Progenitor cell of endocrine pancreas (in vitro differentiated cells): ENCODE measurements at places on chromosomes 5 and 9. TPM values are rescaled to one million over a fixed set of nuclear protein-coding genes. Genes with fewer than 3 reads are reported as not detected.

GRCh38 chr9:133355881-133356357 is 368 bp downstream of the SURF1 start:
- no peak for DNase-seq

GRCh38 chr9:98171176-98171925 is 21.1 kb downstream of the CORO2A start:
- no peak for DNase-seq

- no peak for DNase-seq
Measured at GRCh38 chr5:75412111-75412990, 75.3 kb downstream of the HMGCR start.

DNA sequence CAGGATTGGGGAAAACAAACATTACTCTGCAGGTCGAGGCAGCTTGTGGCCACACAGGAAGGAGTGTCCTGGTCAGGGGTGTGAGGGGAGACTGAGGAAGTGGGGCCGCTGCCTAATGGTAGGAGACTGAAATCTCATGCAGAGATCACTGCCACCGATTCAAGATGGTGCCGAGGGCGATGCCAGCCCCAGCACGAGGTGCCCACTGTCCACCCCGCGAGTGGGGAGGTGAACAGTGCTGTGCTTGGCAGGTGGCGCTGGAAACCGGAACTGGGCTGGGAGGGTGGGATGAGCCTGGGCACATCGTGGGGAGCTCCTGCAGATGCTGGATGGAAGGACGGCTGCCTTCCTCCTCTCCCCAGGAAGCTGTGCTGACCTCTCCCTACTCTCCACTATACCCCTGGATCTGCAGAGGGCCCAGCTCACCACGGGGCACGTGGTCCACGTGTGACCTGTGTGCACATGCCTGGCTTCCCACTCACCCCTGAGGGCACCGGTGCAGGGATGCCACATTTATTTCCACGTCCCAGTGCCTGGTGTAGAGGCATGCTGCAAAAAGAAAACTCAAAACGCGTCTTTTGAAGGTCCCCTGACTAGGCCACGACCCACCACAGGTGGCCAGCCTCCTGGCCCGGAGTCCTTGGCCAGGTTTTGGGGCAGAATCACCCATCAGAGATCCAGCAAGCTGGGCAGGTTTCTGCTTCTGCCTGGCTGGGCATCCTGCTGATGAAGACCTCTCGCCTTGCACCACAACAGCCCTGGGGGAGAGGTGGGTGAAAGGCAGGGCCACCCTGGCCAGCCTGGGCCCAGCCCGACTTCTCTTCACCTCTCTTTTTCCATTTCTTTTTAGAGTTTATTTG is 71.7 kb upstream of the FCN1 start:
- no peak for DNase-seq

DNA sequence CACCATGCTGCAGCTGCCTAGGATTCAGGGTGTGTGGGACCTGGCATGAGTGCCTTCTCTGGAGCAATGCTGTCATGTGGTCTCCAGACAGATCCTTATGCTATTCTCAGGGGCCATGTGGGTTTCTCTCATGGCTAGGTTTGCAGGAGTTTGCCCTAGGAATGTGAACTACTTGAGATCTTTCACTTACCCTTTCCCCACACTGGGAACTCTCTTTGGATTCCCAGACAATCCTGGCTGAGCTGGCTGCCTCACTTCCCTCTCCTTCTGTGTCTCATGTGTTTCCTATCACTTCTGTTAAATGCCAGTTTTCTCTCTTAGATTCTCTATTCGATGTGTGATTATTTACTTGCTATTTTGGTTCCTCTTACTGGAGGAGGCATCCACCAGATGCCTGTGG is 270.2 kb upstream of the RASA1 start:
- no peak for DNase-seq

DNA sequence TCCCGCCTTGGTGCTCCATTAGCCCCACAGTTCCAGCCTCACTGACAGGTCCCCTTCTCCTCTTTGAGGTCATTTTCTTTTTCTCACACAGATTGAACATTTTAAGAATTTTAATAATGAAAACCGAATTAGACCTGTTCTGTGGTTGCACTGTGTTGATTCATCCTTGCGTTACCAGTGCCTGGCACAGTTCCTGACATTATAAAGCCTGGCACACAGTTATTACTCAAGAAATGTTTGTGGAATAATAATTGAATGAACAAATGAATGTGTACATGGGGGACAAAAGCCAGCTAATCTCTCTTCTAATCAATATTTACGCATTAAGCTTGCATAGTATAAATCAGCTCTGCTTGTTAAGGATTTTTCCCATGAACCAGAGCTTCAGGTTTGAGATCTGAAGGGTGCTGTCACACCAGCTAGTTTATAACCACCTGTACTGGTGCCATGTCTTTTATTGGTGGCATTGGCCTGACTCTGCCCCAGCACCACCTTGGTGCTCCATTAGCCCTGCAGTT is 80.0 kb downstream of the SV2C start:
- DNase-seq, result no peak

GRCh38 chr5:142204219-142204618 is 95.6 kb downstream of the NDFIP1 start:
- no peak for DNase-seq

DNA sequence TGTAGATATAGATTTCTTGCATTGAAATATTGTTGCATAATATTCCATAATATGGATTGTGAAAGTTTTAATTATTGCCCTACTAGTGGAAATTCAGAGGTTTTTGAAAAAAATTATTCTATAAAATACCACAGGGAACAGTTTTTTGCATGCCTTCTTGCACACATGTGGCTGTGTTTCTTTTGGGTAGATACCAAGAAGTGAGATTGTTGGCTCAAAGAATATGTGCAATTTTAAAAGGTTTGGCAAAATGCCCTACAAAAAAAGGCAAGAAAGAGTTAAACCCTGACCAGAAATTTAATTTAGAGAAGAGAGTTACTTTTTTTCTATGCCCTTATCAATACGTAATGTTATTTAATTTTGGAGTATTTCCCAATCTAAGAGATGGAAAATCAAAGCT is 270.8 kb upstream of the DAPK1 start:
- DNase-seq, result no peak

- DNase-seq, result no peak
Measured at GRCh38 chr5:138544181-138545134, 1.4 kb upstream of the ETF1 start.

- DNase-seq, result no peak
Measured at GRCh38 chr9:5551368-5552150, 41.2 kb downstream of the PDCD1LG2 start.

DNA sequence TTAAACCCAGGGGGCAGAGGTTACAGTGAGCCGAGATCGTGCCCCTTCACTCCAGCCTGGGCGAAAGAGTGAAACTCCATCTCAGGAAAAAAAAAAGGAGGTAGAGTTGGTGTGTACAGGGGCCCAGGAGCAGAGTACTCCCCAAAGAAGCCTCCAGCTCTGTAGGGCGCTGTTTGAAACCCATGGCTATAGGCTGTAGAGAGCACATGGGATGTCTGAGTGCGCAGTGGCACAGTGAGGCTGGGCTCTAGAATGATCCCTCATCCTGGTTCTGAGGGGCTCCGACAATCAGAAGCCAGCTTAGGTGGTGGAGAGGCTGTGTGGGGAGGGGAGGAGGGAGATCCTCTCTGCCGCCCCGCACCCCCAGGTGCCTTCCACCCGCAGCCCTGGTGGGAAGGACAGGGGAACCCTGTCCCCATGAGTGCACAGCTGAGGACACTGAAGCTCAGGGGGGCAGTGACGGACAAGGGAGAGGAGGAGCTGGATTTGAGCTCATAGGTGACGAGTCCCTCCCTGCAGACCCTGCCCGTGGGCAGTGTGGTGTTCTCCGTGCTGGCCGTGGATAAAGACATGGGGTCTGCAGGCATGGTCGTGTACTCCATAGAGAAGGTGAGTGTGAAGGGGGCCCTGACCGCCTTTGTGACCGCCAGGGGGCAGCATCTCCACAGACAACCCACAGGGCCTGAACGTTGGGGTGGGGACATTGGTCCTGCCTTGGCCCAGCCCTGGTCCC is 24.6 kb downstream of the CDHR2 start:
- peak; percentile 64 for DNase-seq

DNA sequence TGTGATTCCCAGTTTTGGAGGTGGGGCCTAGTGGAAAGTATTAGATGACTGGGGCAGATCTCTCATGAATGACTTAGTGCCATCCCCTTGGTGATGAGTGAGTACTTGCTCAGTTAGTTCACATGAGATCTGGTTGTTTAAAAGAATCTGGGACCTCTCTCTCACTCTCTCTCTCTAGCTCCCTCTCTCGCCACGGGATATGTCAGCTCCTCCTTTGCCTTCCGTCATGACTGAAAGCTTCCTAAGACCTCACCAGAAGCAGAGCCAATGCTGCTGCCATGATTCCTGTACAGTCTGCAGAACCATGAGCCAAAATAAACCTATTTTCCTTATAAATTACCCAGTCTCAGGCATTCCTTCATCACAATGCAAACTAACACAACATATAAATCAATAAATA is 176.7 kb downstream of the PRELID2 start:
- DNase-seq, result no peak

DNA sequence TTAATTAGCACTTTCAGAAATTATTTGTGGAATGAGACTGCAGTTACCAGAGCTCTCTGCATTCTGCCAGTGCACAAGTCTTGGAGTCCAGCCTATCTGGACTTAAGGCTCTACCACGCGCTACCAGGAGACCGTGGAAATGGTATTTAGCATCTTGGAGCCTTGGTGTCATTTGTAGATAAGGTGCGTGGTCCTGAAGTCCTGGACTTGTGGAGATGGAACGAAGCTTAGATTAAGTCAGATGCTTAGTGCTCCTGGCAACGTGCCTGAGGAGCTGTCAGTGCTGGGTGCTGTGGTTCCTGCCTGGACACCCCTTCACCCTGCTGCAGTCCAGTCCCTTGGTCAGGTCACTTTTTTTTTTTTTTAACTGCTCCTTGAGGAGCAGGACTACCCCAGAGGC is 59.7 kb downstream of the RCL1 start:
- DNase-seq, result no peak

- no peak for DNase-seq
Measured at GRCh38 chr5:139886213-139886612, 90.6 kb downstream of the PSD2 start.

GRCh38 chr5:125311743-125312142 is 565.3 kb upstream of the ZNF608 start:
- no peak for DNase-seq

DNA sequence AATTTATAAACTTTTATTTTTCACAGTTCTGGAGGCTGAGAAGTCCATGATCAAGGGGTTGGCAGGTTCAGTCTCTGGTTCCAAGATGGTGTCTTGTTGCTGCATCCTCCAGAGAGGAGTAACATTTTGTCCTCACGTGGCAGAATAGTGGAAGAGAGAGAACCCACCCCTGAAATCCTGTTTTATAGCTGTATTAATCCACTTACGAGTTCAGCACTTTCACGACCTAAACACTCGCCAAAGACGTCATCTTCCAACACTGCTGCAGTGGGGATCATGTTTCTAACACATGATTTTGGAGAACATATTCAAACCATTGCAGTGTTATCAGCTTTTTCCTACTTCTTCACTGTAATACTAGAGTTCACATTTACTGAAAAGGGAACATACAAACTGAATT is 233.0 kb upstream of the ATP10B start:
- no peak for DNase-seq

- DNase-seq, result peak; percentile 16
Measured at GRCh38 chr9:29212397-29213387, 1639.4 kb upstream of the C9orf72 start.

- no peak for DNase-seq
Measured at GRCh38 chr5:141866096-141866495, 12.1 kb downstream of the PCDH1 start.

DNA sequence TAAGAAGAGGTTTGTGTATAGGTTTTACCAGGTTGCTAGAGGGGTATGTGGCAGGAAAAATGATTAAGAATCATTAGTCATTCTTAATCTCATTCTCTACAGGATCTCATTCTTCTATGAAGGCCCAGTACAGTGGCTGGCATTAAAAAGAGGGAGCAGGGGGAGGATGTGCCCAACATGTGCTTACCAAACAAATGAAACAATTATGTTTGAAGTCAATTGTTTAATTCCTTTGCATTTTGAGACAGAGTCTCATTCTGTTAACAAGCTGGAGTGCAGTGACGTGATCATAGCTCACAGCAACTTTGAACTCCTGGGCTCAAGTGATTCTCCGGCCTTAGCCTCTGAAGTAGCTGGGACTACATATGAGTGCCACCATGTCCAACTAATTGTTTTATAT is 23.0 kb downstream of the FNIP1 start:
- DNase-seq, result no peak

DNA sequence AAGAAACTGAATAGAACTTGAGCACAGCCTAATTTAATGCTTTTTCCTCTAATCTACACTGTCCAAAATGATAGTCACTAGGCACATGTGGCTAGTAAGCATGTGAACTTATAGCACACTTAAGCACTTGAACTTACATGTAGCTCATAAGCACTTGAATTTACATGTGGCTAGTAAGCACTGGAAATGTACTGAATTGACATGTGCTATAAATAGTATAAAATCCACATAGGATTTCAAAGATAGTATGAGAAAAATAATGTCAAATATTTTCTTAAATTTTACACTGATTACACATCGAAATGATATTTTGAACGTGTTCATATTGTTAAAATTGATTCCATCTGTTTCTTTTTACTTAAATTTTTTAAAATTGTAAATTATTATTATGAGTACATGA is 167.3 kb downstream of the CARTPT start:
- DNase-seq, result no peak

- DNase-seq, result no peak
Measured at GRCh38 chr5:149916334-149917072, 28.1 kb downstream of the PDE6A start.

DNA sequence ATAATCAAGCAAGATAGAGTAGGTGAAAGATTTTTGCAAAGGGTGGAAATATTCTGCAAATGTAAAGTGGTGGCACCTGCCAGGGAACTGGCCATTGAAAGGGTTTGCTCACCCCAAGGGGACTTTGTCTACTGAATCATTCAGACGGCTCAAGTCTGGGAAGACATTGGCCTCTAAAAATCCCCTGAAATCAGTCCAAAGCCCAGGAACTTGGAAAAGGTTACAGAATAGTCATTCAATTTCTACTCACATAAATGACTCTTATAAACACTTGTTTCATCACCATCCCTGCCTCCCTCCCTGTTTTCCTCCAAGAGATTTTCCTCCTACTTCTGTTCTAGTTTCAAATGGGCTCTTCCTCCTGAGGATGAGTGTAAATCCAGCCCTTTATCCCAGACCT is 28.5 kb downstream of the ZNF366 start:
- no peak for DNase-seq

GRCh38 chr5:45376417-45376816 is 319.8 kb downstream of the HCN1 start:
- no peak for DNase-seq

GRCh38 chr5:169765176-169765996 is 128.3 kb downstream of the DOCK2 start:
- no peak for DNase-seq

- DNase-seq, result no peak
Measured at GRCh38 chr5:171978016-171978415, 28.4 kb downstream of the FBXW11 start.

DNA sequence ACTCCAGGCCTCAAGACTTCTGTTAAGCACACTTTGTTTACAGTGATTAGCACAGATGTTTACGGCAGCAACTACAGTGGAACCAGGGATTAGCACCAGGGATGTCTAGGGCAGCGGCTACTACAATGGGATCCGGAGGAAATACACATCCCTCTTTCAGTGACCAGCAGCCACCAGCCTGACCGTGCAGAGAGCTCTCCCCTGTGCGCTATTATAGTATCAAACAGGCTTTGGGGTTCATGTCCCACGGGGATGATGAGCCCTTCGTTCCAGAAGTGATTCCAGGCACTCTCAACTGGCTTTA is 21.5 kb downstream of the GFPT2 start:
- DNase-seq, result no peak

ATOX1 gene
- total RNA-seq, result 93.8 and 108 TPM in 2 replicates

DMRTA1 gene
- total RNA-seq, result 6.9 and 7.7 TPM in 2 replicates

IFNA13 gene
- not detected in 2 replicates for total RNA-seq

ELL2 gene
- 124 and 145 TPM in 2 replicates for total RNA-seq

PGGT1B gene
- 43.5 and 43.9 TPM in 2 replicates for total RNA-seq

ARID3C gene
- total RNA-seq, result 8.5 and 12.0 TPM in 2 replicates
